Activated naive CD4-positive, alpha-beta T cell treated with anti-CD3 and anti-CD28 coated beads, Interleukin-2, amount 10 ng/mL, durations not matched to agents 5 hours and 36 hours (primary cell): ENCODE measurements at places on chromosomes 5 and 9. TPM values are rescaled to one million over a fixed set of nuclear protein-coding genes. Genes with fewer than 3 reads are reported as not detected.

INSL4 gene
- total RNA-seq: not detected

TUSC1 gene
- not detected for total RNA-seq

ASPN gene
- total RNA-seq: not detected

LCP2 gene
- 315 TPM for total RNA-seq

CERCAM gene
- total RNA-seq: 0.58 TPM

OTP gene
- not detected for total RNA-seq

CCL28 gene
- 18.6 TPM for total RNA-seq

GDA gene
- not detected for total RNA-seq

PPP3R2 gene
- total RNA-seq: not detected

DCP2 gene
- total RNA-seq: 111 TPM

HK3 gene
- total RNA-seq: 0.18 TPM

MARVELD2 gene
- total RNA-seq: 0.30 TPM

PCDHGC4 gene
- not detected for total RNA-seq

SPDL1 gene
- 32.9 TPM for total RNA-seq

TMOD1 gene
- 0.48 TPM for total RNA-seq

GRXCR2 gene
- total RNA-seq: not detected

VAV2 gene
- total RNA-seq: 7.1 TPM

DCANP1 gene
- total RNA-seq: not detected

FYB1 gene
- total RNA-seq: 335 TPM

PCA3 gene
- not detected for total RNA-seq

PCDHA13 gene
- total RNA-seq: not detected
